Stimulated activated CD4-positive, alpha-beta T cell treated with anti-CD3 and anti-CD28 coated beads, Interleukin-1b, Interleukin-23, amount 100 ng/mL, for 48 hours (primary cell): ENCODE measurements at places on chromosomes 11 and 22.

DNA sequence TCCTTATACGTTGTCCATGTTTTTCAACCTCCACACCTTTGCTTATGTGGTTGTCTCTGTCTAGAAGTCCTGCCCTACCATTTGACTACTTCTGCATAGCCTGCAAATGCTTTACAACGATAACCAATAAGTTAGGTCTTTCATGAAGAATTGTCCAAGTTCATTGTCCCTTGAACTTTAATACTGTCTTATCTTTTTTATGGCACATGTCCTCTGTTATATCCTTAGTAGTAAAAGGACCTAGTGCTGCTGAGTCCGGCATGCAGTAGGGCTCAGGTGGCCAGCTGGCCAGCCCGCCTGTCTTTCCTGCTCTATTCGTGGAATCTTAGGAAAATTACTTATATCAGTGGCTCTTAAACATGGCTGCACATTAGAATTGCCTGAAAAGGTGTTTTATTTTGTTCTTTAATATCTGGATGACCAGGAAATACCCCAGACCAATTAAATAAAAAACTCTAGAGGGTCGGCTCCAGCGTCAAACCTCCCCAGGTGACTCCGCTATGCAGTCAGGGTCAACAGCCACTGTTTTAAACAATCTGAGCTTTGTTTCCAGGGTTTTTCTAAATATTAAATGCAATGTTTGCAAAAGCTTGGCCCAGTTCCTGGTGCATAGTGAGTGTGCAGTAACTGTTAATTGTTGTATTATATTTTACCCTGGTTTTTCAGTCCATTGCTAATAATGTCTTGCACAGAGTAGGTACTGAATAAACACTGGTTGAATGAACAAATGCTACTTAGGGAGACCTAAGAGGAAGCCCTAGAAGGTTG lies 64.6 kb upstream of the SESN3 start:
- no peak for DNase-seq

DNA sequence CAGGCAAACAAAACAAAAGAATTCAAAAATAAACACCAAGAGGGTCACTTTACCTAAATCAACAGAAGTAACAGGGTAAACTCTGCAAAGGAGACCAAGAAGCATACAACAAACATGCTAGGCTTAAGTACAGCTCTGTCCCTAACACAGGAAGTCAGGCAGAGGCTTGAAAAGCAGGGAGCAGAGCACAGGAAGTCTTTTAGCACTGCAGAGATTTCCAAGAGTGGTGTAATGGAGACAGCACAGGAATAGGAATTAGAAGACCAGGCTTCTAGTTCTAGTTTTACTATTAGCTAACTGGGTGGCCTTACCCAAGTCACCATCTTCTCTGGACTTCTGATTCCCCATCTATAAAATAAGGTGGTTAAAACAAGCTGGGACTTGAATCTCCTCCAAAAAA lies 1.9 kb downstream of the RBFOX2 start:
- no peak for DNase-seq

DNA sequence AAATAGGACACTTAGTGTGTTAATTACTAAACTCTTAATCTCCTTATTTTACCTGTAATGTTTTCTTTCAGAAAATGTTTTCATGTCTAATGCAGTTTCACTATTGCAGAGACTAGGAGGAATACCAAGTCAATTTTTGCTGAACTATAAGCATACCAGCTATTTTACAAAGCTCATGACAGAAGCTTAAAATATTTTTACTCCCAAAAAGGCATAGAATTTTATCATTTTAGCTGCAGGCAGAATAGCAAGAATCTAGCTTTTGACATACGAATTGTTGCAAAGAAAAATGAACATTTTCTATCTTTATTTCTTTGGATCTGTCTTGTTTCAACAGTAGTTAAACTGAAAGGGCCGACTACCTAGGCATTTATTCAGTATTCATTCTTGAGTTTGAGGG lies 366.9 kb downstream of the FAT3 start:
- DNase-seq, result no peak

DNA sequence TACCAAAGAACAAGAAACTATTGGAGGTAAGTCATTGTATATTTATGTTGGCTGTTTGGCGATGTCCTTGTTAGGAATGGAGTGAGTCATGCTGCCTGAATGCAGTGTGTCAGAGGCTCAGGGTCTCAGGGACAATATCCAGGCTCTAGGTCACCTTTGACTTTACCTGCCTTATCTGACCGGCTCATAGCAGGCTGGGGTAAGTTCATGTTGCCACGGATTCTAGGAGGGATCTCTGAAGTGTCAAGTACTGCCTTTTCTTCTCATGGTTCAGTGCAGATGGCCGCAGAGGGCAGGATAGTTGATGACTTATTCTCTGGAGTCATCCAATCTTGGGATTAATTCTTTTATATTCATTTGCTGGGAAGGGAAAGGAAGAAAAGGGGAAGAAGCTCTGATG lies 53.2 kb downstream of the SPON1 start:
- DNase-seq, result no peak

- no peak for DNase-seq
Observed at GRCh38 chr11:72307439-72307838, 63.5 kb upstream of the PHOX2A start.

GRCh38 chr11:2776351-2777061 lies 76.7 kb upstream of the KCNQ1OT1 start:
- DNase-seq, result peak; percentile 0

GRCh38 chr22:20520093-20520511 lies 12.7 kb downstream of the MED15 start:
- peak; percentile 33 for DNase-seq

DNA sequence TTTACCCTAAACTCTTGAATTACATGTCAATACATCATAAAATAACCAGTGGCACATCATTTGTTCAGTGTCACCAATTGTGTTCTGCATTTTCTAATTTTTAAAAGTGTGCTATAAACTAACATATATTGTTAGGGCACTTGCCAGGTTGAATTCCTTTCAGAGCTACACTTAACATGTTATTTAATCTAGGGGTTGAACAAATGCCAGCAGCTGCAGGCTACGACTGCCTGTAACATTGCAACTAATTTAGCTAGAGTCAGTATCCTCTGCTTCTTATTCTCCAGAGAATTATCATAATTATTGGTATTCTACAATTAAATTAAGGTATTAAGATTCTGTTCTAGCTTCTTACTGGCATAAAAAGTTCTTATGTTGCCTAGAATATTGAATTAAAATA lies 46.4 kb upstream of the ARHGAP42 start:
- DNase-seq, result no peak

DNA sequence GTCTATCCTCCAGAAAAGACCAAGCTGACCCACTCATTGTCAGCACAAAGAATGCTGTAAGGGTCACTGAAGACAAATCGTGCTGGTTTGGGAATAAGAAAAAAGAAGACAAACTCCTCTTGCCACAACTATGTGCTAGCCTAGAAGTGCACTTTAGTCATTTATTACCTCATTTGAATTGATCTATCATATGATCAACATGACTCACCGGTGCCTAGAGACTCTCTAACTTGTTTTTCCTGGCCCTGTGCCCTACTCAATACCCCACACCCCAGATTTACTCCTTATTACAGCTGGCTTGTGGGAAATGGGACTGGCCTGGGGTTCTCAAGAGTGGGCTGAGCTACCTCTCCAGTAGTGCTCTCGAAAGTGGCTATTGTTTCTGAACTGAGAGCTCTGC lies 35.9 kb upstream of the HORMAD2 start:
- DNase-seq, result no peak

GRCh38 chr11:75925785-75926164 lies 110.8 kb downstream of the UVRAG start:
- DNase-seq, result no peak

DNA sequence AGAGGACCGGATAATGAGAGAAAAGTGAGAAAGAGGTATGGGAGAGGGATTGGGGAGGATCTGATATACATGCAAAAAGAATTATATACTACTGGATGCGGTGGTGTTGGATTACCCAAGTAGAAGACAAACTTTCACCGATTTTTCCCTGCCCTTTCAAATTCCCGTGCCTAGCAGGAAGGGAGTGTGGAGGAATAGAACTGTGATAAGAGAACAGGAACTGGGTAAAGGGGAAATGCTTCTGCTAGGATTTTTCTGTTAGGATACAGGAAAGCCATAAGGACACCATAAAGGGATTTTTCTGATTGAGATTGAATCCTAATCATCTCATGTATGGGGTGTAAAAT lies 480 bp upstream of the MTMR2 start:
- DNase-seq, result no peak

DNA sequence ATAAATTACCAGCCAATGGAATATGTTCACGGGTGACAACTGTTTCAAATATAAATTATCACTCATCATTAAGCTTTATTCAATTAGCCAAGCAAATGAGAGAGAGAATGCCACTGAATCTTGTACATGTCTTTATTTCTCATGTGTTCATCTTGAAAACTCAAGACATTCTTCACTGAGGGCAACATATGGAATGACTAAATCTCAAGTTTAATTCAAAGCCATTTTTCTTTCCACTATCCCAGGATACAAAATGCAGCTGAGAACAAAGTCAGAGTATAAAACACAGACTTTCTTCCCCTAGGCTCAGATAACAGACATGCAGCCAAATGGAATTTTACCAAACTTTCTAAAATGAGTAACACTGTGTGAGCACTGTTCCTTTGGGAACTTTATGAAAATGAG lies 12.1 kb upstream of the BBOX1 start:
- no peak for DNase-seq

DNA sequence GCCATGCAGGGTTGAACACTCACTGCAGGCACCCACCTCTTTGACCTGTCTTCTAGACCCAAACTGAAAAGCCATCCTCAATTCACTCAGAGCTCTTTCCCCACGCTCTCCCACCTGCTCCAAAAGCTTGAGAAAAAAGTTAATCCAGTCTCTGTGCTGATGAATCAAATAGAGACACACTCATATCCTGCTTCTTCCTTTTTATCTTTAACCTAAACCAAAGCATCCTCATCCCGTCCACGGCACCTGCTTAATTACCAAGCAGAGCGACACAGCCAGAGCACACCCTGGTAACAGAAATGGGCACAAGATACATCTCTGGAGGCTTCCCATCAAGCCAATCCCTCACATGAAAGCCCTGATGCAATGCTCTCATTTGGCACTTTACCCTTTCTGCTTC lies 102.6 kb downstream of the PLEKHA7 start:
- DNase-seq, result no peak

DNA sequence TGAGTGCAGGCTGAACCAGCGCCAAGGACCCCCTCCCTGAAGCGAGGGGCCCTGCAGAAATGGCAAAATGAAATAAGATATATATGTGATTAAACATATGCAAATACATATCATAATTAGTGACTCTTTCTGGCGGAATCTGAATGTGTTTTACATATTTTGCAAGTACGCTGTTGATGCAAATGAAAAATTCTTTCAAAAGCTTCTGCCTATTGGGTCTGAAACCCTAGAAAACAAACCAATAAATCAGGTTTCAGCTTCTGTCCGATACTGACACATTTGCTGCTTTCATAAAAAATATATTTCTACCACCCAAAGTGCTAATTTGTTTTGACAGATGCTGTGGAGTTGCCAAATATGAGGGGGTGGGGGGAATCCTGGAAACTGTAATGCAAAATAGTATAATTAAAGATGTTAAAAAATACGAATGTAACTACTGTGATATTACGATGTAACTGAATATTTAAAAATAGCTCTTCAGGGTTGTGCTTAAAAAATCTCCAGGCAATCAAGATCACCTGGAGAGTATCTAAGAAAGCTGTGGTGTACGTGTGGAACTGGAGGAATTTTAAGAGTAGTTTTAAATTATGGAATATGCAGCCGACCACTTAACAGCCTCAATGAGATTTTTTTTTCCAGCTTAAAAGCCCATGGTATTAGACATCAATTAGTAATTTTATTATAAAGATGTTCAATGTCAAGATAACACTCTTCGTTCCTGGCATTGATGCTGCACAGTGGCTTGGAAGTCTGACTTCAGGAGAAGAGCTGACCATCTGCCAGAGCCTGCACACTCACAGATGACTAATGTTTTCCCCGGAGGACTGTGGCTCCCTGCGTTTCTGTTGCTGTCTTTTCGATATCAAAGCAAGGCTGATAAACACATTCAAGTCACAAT lies 122.2 kb upstream of the RCN1 start:
- no peak for DNase-seq

DNA sequence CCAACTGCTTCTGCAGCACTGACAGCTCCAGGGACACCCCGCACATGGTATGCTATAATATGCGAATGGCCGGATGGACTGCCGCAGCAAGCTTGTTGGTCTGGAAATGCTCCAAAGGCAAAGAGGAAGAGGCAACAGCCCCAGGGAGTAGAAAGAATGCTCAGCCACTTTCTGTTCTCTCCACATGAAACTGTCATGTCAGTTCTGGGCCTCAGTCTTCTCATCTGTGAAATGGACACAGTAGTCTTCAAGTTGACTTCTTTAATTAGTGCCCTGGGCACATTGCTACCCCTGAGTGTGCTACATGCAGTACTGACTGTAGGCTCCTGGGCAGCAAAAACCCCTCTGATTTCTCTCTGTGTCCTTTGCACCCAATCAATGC lies 19.9 kb downstream of the IL10RA start:
- DNase-seq, result no peak

- DNase-seq, result no peak
Observed at GRCh38 chr22:36279219-36279666, 26.3 kb downstream of the APOL1 start.

- DNase-seq, result peak; percentile 46
Observed at GRCh38 chr11:68412593-68413475, 47.7 kb upstream of the PPP6R3 start.

- DNase-seq, result no peak
Observed at GRCh38 chr11:61587541-61587941, 6.7 kb upstream of the SYT7 start.

- peak; percentile 46 for DNase-seq
Observed at GRCh38 chr11:1844221-1845094, 5.7 kb downstream of the TNNI2 start.

DNA sequence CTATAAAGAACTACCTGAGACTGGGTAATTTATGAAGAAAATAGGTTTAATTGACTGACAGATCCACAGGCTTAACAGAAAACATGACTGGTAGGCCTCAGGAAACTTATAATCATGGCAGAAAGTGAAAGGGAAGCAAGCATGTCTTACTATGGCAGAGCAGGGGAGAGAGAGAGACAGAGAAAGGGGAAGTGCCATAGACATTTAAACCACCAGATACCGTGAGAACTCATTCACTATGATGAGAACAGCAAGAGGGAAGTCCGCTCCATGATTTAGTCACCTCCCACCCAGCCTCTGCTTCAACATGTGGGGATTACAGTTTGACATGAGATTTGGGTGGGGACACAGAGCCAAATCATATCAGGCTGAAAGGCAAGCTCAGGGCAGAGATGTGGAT lies 327.1 kb upstream of the DDI1 start:
- no peak for DNase-seq

GRCh38 chr22:40322021-40322420 lies 24.3 kb upstream of the ADSL start:
- DNase-seq, result no peak

GRCh38 chr11:33869481-33870422 lies 22.1 kb downstream of the LMO2 start:
- DNase-seq, result no peak

DNA sequence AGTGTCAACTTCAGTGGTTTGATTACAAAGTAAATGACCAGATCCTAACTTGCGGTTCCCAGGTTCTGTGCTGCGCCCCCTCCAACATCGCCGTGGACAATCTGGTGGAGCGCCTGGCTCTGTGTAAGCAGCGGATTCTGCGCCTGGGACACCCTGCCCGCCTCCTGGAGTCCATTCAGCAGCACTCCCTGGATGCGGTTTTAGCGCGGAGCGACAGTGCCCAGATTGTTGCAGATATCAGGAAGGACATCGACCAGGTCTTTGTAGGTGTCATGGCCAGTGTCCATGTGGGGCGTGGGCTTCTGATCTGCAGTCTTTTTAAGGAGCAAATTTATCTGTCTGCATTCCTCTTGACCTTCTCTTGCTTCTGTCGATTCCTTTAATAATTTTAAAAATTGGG lies 11.1 kb downstream of the IGHMBP2 start:
- no peak for DNase-seq

GRCh38 chr11:24122291-24122690 lies 374.6 kb upstream of the LUZP2 start:
- DNase-seq, result no peak
